ENCODE measurements at places on chromosomes 13 and 19. TPM values are rescaled to one million over a fixed set of nuclear protein-coding genes. Genes with fewer than 3 reads are reported as not detected.

The LGALS14 gene
- not detected for polyA plus RNA-seq

The POU2F2 gene
- polyA plus RNA-seq = 0.49 TPM

The HSPBP1 gene
- 51.7 TPM for polyA plus RNA-seq

The FFAR2 gene
- not detected for polyA plus RNA-seq

The LGALS4 gene
- polyA plus RNA-seq = 0.58 TPM

The SIGLEC10 gene
- polyA plus RNA-seq = not detected

The GJB2 gene
- not detected for polyA plus RNA-seq

The IGFL3 gene
- not detected for polyA plus RNA-seq

The MEF2B gene
- 1.1 TPM for polyA plus RNA-seq

The CYP4F11 gene
- polyA plus RNA-seq = 0.23 TPM

The CATSPERD gene
- not detected for polyA plus RNA-seq

The SIGLEC12 gene
- not detected for polyA plus RNA-seq

The PLIN5 gene
- 0.59 TPM for polyA plus RNA-seq

The CADM4 gene
- polyA plus RNA-seq = 28.9 TPM

The B3GNT3 gene
- polyA plus RNA-seq = not detected
